HT-29 (cell line): ENCODE measurements at places on chromosomes 4 and X.

GRCh38 chr4:69532125-69532524 is 36.4 kb upstream of the UGT2B4 start:
- no peak for DNase-seq

DNA sequence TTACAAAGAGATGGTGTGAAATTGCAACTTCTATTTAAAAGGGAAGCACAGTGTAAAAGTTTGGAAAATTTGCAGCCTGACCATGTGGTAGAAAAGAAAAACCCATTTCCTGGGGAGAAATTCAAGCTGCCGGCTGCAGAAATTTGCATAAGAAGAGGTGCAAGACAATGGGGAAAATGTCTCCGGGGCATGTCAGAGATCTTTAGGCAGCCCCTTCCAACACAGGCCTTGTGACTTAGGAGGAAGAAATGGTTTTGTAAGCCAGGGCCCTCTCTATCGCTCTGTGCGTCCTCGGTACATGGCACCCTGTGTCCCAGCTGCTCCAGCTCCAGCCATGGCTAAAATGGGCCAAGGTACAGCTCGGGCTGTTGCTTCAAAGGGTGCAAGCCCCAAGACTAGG is 40.4 kb downstream of the CCDC158 start:
- DNase-seq: no peak

DNA sequence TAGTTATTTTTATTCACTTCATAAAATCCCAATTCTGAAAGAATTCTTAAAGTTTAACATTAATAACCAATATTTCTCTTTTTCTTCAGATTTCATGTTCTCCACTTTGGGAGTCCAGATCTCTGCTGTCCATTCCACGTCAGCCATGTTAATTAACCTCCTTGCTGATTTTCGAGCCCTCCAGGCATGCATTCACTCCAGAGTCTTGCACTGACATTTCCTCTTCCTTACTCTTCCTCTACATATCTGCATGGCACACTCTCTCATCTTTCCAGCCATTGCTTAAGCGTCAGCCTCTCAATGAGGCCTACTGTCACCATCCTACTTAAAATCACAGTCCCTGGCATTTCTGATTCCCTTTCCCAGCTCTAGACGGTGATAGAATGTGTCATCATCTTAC is 144.8 kb downstream of the MAD2L1 start:
- DNase-seq: no peak

GRCh38 chr4:20506827-20507226 is 193.4 kb upstream of the PACRGL start:
- DNase-seq: no peak

DNA sequence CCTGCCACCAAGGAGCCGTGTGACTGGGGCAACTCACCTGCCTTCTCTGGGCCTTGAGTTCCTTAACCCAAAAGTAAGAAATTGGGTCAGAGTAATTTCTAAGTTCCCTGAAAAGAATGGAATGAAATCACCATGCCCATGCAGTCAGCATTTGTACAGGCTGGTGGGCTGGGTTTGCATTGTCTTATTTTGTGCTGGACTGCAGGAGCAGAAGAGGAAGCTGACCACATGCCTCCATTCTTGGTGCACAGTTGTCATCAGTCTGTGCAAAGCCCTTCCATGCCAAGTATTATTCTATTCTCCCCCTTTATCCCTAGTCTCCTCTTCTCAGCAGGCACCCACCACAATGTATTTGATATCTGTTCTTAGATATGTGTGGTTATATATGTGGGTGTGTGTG is 56.3 kb downstream of the FHDC1 start:
- DNase-seq: no peak

DNA sequence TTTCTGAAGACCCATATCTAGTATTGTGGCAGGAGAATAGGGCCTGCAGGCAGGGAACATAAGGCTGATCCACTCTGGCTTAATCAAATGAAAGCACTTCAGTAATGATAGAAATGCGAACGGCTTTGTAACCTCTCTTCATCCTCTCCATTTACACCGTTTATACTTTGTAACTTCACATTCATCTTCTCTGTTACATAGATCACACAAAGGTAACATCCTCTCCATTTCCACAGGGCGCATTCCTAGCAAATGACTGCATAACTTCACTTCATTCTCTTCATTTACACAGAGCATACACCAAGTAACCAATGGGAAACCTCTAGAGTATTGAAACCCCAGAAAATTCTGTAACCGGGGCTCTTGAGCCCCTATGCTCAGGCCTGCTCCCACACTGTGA is 65.5 kb upstream of the SLC34A2 start:
- DNase-seq: no peak

GRCh38 chr4:118953276-118953675 is 64.6 kb downstream of the SYNPO2 start:
- DNase-seq: no peak

- no peak for DNase-seq
These were observed 14.3 kb upstream of the TDO2 start for GRCh38 chr4:155889031-155889793.

DNA sequence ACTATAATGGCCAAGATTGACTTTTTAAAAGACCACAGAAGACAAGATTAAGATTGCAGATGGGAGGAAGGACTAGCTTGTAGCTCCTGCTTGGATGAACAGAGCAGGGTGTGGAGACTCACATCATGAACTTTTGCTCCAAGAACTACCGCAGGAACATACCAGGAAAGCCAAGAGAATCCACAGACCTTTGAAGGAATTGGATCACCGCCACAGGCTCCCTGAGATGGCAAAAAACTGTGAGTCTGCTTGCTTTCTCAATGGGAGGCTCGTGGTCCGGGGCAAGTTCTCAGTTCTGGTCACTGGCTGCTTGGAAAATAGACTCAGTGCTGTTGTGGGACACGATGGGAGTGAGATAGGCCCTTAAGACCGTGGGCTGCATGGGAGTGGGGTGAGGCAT is 276.6 kb downstream of the CCSER1 start:
- DNase-seq: no peak

GRCh38 chr4:108888769-108889168 is 125.9 kb upstream of the ETNPPL start:
- no peak for DNase-seq

- no peak for DNase-seq
These were observed 1.2 kb upstream of the LRPAP1 start for GRCh38 chr4:3533423-3533820.

DNA sequence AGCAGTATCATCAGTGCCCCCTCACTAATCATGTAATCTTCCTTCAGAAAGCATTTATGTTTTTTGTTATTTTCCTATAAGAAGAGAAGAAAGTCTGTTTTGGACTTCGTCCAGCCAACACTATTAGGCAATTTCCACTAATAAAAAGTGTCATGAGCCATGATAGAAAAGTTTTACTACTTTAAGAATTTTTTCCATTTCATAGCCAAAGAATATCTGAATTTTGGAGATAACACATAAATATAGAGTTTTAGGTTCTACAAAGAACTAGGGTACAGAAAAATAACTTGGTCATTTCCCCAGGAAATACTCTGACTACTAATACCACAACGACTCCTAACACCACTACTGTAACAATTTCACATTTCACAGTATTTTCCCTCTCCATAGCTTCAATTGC is 41.8 kb upstream of the VEGFC start:
- no peak for DNase-seq

DNA sequence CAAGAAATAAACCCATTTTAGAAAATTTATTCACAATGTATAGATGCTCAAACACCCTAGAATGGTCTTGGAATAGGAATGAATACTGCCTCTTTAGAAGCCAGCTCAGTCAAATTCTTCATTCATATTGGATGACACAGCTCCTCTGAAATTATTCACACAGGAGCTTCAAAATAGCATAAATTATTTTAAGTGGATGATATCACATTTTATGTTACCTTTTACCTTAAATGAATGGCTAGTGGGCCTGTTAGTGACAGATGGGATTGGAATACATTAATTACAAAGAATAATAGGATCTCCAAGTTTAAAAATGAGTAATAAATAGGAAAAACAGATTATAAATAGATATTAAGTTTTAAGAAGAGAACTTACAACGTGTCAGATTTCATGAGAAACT is 184.4 kb downstream of the GABRB1 start:
- DNase-seq: no peak

DNA sequence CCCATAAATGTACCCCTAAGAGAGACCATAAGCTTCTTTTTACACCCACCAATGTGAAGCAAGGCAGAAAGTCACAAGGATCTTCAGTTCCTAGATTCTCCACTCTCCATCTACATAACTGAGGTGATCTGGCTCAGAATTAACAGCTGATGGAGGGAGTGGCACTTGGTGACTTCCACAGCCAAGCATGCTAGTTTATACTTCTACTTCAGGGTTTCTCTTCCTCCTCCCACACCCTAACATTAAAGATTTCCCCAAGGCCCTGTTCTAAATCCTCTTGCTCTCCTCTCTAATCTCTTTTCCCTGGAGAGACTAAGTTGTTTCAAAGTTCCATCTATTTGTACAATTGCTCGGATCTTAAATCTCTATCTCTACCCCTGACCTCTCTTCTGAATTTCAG is 81.1 kb downstream of the MBNL3 start:
- DNase-seq: no peak

- no peak for DNase-seq
These were observed 1385.6 kb upstream of the ADGRL3 start for GRCh38 chr4:59814402-59815010.

GRCh38 chr4:159443975-159444374 is 341.1 kb downstream of the RAPGEF2 start:
- no peak for DNase-seq

- peak; percentile 30 for DNase-seq
These were observed 389.7 kb upstream of the NR3C2 start for GRCh38 chr4:148831945-148832344.

DNA sequence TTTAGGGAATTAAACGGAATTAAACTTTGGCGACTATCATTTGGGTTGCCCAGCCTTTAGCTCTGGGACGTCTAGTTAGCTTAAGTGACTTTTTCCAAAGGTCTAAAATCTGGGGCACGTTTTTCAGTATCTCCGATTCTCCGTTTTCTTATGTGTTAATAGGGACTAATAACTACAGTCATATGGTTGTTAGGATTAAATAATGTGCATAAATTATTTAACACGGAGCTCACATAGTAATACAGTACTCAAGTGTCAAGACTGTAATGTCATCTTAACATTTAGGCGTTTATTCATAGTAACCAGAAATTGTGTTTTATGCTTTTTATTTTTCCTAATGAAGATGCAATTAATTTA is 466 bp upstream of the CCNA2 start:
- no peak for DNase-seq

DNA sequence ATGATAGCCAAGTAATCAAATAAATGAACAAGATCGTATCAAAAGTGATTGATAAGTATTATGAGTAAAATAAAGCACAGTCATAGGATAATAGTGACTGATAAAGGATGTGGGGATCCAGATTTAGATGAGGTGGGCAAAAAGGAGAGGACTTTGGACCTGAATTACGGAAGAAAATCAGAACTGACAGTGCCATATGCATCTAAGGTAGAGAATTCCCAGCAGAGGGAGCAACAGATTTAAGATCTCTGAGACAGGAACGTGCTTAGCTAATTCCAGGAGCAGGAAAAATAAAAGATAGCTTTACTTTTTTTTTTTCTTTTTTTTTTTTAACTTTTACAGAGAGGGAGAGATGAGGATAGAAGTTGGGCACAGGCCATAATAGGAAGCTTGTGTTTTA is 189.9 kb downstream of the NWD2 start:
- DNase-seq: peak; percentile 44
